ENCODE measurements at places on chromosomes 2 and 18.

- peak; percentile 46 for DNase-seq
Observed at GRCh38 chr2:174634130-174635014, 36.8 kb upstream of the WIPF1 start.

- no peak for DNase-seq
Observed at GRCh38 chr2:142723236-142723635, 154.2 kb upstream of the KYNU start.

GRCh38 chr2:236107536-236107935 is 60.6 kb downstream of the GBX2 start:
- DNase-seq = no peak

GRCh38 chr2:99278793-99279291 is 22.2 kb downstream of the LYG1 start:
- DNase-seq = no peak

GRCh38 chr2:171673905-171674304 is 13.4 kb upstream of the DYNC1I2 start:
- DNase-seq = no peak

GRCh38 chr2:24163601-24164000 is 11.3 kb upstream of the FAM228A start:
- DNase-seq = no peak

DNA sequence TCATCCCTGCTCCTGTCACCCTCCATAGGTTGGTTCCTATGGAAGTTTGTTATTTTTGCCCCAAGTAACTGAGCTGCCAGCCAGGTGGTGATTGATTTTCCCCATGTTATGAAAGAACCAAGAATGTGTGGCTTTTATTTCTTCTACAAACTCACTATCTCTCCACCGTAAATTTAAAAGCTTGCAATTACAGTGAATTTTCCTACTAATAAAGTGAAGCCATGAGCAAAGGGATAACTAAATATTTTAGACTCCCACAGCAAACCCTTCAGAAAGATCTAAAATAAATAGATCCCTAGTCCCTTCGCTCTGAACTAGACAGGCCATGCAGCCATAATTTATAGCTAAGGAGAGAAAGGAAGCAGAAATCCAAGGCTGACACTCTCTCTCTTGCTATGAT is 6.2 kb upstream of the KIAA2012 start:
- no peak for DNase-seq

Data from activated CD4-positive, CD25-positive, alpha-beta regulatory T cell treated with anti-CD3 and anti-CD28 coated beads, Interleukin-2, amount 50 U/mL, for 72 hours (primary cell).